ENCODE measurements at places on chromosomes 4 and X.

DNA sequence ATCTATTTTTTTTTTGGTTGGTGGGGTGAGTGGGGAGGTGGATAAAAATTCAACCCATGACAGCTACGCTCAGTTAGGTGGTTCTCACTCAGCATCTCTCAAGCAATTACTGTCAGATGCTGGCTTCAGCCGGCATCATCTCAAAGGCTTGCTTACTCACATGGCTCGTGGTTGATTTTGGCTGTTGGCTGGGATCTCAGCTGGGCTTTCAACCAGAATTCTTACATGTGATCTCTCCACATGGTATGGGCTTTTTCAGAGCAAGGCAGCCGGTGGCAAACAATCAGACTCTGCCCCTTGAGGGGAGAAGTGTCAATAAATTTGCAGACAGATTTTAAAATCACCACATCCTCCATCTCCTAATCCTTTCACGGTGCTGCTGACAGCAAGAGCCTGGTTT lies 47.2 kb downstream of the SLC34A2 start:
- no peak for DNase-seq

DNA sequence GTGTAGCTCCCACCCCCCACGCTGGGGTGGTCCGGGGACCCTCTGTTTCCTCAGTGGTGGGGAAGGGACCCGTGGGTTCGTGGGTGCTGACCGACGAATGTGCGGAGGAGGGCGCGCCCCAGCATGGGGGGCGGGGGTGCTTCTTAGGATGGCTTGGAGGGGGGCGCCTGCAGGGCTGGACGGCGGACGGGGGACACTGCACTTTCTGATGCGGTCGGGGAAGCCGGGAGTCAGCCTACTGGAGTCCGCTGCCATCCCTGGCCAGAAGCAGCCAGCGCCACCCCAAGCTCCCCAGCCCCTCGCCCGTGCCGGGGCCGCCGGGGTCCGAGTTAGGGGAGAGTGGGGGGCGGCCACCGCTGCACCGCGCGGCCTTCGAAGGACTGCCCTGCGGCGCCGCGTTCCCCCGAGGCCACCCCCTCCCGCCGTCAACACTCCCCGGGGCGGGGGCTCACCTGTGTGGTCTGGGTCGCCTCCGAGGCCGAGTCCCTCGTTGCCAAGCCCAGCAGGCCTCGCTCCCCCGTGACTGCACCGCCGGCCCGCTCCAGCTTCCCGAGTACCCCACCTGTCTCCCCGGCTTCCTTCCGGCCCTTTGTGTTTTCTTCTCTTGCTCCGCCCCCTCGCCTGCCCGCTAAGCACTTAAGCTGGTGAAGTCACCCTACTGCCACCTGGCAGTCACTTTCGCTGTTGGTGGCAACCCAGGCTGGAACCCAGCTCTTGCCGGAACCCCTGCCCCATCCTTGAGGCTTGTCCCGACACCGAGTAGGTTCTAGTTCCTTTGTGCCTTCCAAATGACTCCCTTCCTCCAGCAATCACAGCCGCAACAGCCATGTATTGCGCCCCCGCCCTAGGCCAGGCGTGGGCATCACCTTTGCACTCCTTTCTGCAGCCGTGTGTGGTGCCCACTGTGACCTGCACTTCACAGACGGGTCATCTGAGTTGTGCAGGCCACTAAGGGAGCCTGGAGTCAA lies at the start of gene OCIAD2:
Gene OCIAD2 (minus strand): TSS at position 569 of the 968 bp plus-strand sequence. CDS start 2,225 bp downstream, outside the sequence.
- peak; percentile 70 for DNase-seq

- no peak for DNase-seq
These were observed 38.9 kb downstream of the IGFBP7 start for GRCh38 chr4:57071326-57071725.

GRCh38 chrX:39996536-39996935 lies 101.2 kb downstream of the BCOR start:
- no peak for DNase-seq

GRCh38 chr4:164856396-164856795 lies 20.6 kb upstream of the APELA start:
- no peak for DNase-seq

DNA sequence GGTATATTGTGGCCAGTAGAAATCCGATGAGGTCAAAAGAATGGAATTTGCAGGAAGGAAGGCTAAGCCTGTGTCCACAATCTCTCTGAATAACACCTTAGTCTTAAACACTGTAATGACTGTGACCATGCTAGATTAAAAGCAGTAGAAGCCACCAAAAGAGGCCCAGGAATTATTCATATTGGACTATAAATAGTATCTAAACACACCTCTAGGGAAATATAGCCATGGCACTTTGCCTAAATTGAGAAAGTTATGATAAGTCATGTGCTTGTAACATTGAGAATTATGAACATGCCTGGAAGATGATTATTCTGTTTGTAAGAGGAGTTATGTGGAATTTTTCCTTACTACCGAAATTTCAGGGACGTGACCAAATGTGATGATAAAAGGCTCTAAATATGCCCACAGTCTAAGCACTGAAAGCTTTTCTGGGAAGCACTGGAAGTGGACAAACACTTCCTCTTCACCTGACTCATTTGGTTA lies 298.5 kb downstream of the KCTD8 start:
- DNase-seq = no peak

GRCh38 chr4:182067828-182068227 lies 175.4 kb upstream of the TENM3 start:
- no peak for DNase-seq

DNA sequence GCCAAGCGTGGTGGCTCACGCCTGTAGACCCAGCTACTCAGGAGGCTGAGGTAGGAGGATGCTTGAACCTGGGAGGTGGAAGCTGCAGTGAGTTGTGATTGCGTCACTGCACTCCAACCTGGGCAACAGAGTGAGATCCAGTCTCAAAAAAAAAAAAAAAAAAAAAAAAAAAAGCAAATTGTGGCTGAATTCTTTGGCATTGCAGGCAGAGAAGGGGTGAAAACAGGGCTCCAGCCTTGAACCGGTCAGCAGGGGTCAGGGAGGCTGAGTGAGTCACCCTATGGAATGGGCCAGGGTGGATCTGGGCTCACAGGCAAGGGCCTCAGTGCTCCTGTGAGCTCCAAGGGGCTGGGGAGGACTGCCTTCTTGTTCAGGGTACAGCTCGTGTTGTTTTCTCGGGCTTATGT lies 13.2 kb upstream of the FAM3A start:
- DNase-seq = no peak

DNA sequence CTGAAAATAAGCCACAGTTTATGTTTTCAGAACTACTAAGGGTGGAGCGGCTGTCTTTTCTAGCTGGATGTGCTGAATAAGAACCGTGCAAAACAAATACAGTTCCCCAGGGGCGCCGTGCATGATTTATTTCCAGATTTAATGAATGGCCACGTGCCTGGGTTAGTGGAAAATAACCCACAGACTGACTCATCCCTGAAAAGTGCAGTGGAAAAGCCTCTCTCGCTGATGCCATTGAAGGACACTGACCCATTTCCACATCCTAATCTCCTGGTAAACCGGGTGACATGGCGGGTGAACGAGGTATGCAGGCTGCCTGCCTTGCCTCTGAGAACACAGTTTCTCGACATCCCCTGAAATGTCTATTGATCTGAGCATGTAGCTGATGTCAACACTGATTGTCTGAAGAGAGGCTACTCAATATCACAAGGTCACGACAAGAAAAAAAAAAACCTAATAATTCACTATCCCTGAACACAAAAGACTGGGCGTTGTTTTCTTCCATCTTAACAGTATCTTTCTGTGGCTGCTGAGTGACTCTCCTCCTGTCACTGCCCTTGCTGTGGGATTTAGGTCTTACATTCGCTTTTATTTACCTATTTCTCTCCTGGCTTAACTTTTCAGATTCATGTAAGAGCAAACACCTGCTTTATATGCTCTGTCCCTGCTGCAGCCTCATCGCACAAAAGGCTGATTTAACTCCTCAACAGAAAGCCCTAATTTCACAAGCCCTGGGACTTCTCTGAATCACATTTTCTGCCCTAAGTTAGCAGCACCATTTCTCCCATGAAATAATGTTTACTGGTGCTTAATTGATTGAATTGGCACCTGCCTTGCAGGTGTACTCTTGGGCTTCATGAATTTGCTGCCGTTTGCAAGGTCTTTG lies 76.9 kb upstream of the SCOC start:
- no peak for DNase-seq

- DNase-seq = no peak
These were observed 38.0 kb upstream of the CXXC4 start for GRCh38 chr4:104532677-104533076.

DNA sequence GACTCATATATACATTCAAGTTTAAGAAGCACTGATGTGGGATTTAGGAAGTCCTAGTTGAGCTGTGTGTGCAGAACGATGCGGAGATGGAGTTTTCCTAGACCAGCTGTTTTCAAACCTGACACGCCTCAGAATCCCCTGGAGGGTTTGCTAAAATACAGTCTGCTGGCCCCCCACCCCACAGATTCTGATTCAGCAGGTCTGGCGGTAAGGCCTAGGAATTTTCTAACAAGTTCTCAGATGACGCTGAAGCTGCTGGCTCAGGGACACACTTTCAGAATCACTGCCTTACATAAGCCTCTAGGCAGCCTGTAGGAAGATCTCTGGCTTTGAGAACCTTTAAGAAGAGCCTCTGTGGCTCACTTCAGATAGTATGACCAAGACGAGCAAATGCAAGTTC lies 73.1 kb downstream of the PHEX start:
- no peak for DNase-seq

- DNase-seq = no peak
These were observed 43.7 kb upstream of the FAM9C start for GRCh38 chrX:13088156-13088487.

DNA sequence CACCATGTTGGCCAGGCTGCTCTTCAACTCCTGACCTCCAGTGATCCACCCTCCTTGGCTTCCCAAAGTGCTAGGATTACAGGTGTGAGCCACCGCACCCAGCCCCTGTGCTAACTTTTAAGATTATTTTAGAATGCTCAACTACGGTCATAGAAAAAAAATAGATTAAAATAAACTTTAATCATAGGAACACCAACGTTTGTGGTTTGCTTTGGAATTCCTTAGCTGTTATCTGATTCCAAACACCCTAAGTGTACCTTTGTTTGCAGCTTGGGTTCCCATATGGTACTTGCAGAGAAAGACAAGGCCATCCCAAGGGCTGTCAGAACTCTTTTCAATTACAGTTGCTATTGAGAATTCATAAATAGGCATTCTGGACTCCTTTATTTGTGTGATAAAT lies 90.1 kb upstream of the EFHC2 start:
- no peak for DNase-seq

DNA sequence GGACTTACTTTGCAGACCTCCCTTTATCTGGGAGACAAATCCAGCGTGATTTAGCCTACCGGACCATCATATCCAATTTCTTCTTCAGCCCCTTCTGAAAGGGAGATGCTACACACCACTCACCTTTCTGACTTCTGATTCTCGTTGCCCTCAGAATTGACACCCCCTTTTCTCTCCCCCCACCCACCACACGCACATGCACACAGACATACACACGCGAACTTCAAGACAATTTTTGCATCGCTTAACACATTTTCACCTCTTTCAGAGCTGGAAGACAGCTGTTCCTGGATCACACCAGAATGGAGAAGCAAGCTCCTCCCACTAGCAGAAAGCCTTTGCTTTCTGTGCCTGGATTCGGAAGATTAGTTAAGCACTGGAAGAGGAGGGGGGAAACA lies 1.0 kb upstream of the SNCA start:
- no peak for DNase-seq

DNA sequence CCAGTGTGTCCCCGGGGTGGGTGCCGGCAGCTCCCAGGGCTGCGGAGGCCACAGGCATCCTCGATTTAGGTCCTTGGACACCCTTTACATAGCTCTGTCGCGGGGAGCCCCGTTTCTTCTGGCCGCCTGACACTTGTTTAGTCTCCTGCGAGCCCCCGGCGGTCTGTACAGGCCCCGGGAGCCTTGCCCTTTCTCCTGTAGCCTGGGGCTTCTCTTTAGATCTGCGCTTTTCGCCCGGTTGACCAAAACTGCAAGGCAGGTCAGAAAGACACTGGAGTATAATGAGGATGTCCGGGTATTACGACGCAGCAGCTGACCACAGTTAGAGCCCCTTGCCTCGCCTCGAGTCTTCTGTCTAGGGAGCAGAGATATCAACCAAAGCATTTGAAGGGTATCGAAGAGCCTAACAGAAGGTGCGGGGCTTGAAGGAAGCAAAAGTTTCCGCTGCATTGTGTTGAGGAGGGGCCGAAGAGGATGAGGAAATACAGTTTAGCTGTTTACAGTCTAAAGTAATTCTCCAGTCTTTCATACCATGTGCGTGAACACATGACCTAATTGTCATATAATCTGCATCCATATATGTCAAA lies 479 bp downstream of the BRCC3 start:
- DNase-seq = no peak

GRCh38 chr4:46944345-46944744 lies 35.3 kb upstream of the COX7B2 start:
- DNase-seq = no peak

DNA sequence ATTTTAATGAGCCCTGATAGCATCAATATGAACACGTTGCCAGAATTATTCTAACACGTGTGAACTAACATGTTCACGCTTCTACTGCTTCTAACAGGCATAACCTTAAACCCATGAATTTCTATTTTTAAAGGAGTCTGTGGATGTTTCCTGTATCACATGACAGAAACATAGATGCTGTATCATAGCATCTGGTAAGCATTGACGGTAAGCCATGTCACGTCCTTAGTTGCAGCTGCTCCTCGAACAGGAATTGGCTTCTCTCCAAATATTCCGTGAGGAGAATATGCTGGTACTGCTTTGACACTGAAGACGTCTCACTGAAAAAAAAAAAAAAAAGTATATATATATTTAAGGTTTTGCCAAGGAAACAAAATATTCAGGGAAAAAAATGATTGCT lies 105.1 kb upstream of the MXRA5 start:
- no peak for DNase-seq

DNA sequence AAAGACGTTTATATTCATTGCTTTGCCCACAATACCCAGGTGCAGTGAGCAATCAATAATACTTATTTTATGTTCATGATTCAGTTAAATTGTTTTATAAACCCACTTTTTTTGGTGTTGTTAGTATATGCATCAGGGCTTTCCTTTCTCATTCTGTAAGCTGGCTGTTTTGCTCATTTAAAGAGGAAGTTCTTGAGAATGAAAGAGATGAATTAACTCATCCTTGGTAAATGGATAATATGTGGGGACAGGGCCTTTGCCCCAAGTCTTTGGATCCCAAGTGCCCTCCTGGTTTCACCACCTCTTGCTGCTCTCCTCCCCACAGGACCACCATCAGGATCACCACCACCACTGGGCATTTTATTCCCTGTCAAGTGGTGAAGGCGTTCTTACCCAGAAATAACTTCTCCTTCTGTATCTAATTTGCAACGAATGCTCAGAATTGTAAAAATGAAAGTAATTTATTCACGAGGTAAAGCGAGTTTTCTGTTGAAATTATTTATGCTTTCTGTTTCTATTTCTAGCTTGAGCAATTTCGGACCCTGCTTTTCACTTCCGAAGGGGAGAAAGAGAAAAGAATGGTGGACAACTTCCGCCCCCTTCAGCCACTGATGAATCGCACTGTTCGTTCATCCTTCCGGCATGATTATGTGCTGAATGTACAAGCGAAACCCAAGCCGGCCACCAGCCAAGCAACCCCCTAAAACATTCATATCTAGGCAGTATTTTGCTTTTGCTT lies 8.2 kb upstream of the ZRSR2 start:
- no peak for DNase-seq

All from stimulated activated CD8-positive, alpha-beta memory T cell treated with anti-CD3 and anti-CD28 coated beads, Interleukin-7, amount 100 ng/mL, for 1 hour (primary cell).